Peyer's patch (tissue), 4 donors: ENCODE measurements at places on chromosomes 4 and X. TPM values are rescaled to one million over a fixed set of nuclear protein-coding genes. Genes with fewer than 3 reads are reported as not detected.

DNA sequence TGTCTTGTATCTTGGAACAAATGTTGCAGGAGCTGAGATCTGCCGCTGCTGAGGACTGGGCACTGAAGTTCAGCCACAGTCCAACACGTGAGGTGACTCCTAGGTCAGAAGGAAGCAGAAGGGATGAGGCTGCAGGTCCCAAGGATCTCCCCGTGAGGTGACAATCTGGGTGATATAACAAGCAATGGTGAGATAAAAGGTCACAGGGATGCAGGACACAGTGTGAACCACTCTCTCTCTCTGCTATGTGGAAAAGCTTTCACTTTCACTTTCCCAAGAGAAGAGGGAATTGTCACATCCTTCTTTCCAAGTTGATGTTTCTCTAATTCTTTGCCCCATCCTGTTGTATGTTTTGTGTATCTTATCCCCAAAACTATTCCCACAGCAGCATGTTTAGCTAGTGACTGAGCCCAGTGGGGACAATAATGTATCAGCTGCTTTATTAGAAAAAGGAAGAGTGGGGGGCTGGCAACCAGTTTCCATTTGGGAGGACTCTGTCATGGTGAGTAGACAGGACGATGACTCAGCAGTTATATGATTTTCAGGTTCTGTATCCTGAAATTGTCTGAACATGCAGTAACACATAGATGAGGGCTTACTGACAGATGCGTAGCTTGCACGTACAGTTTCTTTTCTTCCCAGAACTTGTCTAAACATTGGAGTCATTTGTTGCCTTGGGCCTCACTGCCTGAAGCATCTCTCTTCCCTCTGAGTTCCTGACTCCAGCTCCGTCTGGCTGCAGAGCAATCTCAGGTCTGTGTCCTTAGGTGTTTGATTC lies 1415.8 kb upstream of the TENM3 start:
- no peak for DNase-seq
- H3K36me3 ChIP-seq: no peaks in the 10 kb centered on the region
- peak overlapping the region; percentile 23 for H3K4me3 ChIP-seq
- no peak overlapping the region for H3K27ac ChIP-seq

The FAM9C gene
- total RNA-seq: not detected

DNA sequence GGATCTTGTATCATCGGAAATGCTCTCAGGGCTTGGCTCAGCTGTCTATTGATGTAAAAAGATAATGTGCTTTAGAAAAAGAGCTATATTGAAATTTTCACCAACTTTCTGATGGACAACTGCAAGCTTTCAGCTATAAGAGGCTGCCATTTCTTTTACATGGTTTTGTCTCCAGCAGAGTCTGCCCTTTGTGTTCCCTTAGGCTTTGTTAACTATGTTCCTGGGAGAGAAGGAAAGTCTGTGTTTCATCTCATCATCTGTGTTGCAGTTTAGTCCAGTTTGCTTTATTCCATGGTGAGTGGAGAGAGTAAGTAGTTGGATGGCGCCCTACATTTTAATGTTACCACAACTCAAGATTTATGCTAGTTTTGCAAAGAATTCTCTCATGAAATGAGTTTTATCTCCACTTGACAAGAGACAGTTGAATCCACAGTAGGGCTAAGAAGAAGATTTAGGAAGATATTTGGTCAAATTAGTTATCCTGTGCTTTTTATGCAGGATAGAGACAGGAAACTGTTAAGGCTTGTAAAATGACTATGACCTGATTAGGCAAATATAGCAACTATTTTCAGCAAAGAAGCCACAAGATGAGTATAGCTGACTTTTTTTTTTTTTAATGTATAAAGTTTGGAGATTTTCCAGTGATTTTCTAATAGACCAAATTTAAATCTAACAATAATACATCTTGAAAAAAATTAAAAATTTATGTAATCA lies 16.5 kb downstream of the SEPTIN11 start:
- H3K27me3 ChIP-seq: no peaks in the 10 kb centered on the region
- no peaks in the 10 kb centered on the region for H3K4me1 ChIP-seq
- H3K4me3 ChIP-seq: no peak overlapping the region
- no peaks in the 10 kb centered on the region for H3K36me3 ChIP-seq
- no peak overlapping the region for H3K27ac ChIP-seq
- DNase-seq: no peak

DNA sequence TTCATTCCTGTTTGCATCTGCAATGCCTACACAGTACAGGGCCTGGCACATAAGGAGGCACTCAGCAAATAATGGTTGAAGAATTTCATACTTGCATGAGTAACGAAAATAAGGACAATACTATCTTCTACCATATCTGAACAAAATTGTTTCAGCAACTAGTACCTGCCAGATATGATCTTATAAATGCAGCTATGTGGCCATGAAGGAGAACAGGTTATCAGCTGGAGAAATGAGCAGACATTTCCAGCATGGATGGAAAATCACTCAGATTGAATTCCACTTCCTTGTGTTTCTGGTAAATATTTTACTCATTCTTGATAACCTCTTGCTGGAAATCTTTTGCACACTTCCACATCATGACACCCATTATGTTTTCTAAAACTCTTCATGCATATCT lies 204.0 kb downstream of the ADAMTS3 start:
- DNase-seq: no peak
- H3K4me1 ChIP-seq: no peaks in the 10 kb centered on the region
- H3K27ac ChIP-seq: no peak overlapping the region
- no peak overlapping the region for H3K4me3 ChIP-seq

The BEND2 gene
- not detected for total RNA-seq

The CT45A2 gene
- total RNA-seq: not detected

The NAP1L3 gene
- total RNA-seq: not detected

The BRCC3 gene
- total RNA-seq: 19.6 TPM
